ENCODE measurements at places on chromosomes 3 and 15. TPM values are rescaled to one million over a fixed set of nuclear protein-coding genes. Genes with fewer than 3 reads are reported as not detected.

DNA sequence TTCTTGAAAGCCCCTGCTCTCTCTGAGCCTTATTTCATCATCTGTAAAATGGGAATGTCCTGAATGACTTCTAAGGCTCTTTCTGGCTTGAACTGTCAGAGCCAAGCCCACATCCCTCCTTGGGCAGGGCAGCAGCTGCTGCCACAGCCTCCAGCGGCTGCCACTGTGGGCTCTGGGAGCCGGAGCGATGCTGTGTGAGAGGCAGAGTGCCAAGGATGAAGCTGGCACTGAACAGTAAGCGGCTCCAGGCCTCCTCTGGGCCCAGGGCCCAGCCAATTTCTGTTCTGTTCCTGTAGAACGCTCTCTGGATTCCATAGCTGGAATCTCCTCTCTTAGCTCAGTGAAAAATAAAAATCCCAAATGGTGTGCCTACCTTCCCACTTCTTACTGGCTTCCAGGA lies 4.4 kb downstream of the CPLX3 start:
- no peak for DNase-seq

- no peak for DNase-seq
Observed at GRCh38 chr3:88713233-88713691, 394.2 kb upstream of the EPHA3 start.

DNA sequence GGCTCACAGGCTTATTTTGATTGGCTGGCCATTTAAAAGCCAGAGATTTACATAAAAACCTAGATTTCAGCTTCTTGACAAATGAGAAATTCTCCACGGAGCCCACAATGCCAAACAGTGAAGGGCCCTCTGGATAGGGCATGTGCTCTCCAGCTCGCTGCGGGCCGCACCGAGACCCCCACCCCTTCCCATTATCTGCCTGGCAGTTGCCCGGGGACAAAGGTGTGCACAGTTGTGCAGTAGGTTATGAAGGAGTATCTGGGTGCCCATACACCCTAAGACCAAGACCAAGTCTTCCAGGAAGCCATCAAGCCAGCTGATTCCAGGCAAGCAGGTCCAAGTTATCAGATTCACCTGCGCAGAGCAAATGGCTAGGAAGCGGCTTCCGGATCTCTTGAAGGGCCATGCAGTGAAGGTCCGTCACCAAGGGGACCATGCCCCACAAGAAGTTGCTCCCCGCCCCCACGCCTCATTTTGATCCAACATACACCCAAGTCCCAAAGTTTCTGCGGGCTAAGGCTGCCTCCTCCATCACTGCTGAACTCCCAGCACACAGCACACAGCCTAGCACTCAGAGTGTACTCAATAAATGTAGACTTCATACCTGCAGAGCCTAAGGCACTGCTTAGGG lies 1.3 kb downstream of the MRPS25 start:
- no peak for DNase-seq

- DNase-seq = no peak
Observed at GRCh38 chr3:110965976-110966375, 105.6 kb upstream of the NECTIN3 start.

GRCh38 chr3:13025090-13025489 lies 48.1 kb downstream of the IQSEC1 start:
- DNase-seq = no peak

- no peak for DNase-seq
Observed at GRCh38 chr3:150681057-150681456, 22.7 kb downstream of the ERICH6 start.

- no peak for DNase-seq
Observed at GRCh38 chr15:60442763-60443162, 36.2 kb downstream of the ICE2 start.

GRCh38 chr15:78988361-78988911 lies 43.6 kb upstream of the CTSH start:
- peak; percentile 46 for DNase-seq

- DNase-seq = no peak
Observed at GRCh38 chr3:99485286-99485685, 153.1 kb upstream of the COL8A1 start.

DNA sequence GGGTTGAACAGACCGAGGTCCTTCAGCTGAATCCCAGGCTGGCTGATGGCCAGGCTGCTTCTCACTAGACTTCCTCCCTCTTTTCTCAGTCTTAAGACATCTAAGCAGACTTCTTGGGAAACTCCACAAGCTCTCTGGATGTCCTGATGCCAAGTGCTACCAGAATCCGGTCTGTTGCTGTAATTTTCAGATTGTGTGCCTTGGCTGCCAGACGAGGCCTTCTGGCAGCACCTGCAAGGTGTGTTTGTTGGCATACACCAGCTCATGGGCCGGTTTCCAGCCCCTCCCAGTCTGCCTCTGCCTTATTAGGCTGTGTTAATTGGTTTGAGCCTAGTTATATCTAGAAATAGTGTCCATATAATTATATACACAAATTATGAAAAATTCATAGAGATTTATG lies 120.6 kb downstream of the TNIK start:
- no peak for DNase-seq

- no peak for DNase-seq
Observed at GRCh38 chr3:23648326-23648995, 157.3 kb upstream of the UBE2E1 start.

DNA sequence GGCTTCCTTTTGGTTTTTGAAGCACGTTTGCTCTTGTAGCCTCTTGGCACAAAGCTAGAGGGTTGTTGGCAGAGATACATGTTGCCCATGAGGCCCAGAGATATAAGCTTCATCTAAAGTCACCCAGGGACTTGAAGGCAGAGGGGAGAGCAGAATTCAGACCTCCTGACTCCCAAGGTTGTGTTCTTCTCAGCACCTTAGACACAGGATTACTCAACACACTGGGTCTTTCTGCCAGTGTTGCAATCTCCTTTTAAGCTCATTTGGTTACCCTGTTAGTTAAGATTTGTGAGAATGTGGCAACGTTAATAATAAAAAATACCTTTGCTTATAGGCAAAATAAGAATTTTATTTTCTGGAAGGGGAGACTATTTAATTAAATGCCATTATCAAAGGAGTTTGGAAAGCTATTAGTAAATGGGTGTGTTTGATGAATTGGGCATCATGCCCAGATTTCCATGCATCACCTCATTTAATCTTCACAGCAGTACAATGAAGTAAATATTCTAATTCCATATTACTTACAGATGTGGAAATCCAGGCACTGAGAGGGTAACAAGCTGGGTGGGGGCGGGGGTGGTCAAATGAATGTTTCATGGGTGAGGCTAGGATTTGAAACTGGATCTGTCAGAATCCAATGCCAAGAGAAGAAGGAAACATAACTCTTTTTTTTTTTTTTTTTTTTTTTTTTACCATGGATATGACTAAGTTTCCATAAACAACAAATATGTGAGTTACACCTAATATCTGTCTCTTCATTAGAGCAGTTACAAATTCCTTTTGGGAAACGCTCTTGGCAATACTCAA lies 183.3 kb downstream of the NR1D2 start:
- no peak for DNase-seq

DNA sequence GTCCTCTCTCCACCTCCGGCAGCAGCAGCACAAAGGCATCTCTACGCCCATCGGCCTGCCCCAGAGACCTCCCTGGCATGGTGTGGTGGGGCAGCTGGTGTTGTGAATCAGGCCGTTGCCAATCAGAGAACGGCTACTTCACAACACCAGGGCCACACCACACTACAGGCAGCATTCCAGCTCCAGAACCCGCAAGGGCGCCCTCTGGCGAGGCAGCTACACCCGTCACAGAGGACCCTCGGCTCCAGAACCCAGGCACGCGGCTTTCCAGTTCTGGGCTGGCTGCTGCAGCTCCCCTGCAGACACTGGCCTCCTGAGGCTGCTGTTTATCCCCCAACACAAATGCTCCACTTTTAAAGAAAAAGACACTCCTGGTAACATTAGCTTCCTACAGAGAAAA lies 127.5 kb upstream of the TOPAZ1 start:
- no peak for DNase-seq

- no peak for DNase-seq
Observed at GRCh38 chr3:60309539-60310268, 941.5 kb downstream of the FHIT start.

GRCh38 chr3:59939826-59940426 lies 890.1 kb upstream of the CFAP20DC start:
- DNase-seq = no peak

The TUSC7 gene
- not detected for total RNA-seq

The CAMK1 gene
- 46.6 TPM for total RNA-seq

The KIF15 gene
- total RNA-seq = 0.46 TPM

The ACP3 gene
- 2.5 TPM for total RNA-seq

Data from ovary (tissue), 10 donors.